ENCODE measurements at places on chromosomes 11 and 22.

- DNase-seq, result no peak
Measured at GRCh38 chr11:10602945-10603344, 34.5 kb upstream of the LYVE1 start.

DNA sequence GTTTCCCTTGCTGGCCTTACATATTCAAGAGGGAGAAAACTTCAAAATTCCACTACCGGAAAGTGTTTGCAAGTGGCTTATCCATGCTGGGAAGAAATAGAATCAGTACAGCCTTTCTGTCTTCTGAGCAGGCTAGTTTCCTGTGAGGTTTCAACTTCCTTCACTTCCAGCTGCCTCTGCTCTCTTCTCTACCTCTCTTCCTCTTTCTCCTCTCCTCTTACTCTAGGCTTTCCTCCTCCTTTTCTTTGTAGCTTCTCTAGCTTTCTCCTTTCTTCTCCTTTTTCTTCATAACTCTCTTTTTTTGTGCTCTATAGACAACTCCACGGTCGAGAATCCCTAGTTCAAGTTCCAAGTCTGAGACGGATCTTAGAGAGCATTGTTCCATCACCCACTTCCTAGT is 421.8 kb downstream of the ETS1 start:
- no peak for DNase-seq

- DNase-seq, result no peak
Measured at GRCh38 chr11:20013346-20014066, 146.8 kb downstream of the DBX1 start.

DNA sequence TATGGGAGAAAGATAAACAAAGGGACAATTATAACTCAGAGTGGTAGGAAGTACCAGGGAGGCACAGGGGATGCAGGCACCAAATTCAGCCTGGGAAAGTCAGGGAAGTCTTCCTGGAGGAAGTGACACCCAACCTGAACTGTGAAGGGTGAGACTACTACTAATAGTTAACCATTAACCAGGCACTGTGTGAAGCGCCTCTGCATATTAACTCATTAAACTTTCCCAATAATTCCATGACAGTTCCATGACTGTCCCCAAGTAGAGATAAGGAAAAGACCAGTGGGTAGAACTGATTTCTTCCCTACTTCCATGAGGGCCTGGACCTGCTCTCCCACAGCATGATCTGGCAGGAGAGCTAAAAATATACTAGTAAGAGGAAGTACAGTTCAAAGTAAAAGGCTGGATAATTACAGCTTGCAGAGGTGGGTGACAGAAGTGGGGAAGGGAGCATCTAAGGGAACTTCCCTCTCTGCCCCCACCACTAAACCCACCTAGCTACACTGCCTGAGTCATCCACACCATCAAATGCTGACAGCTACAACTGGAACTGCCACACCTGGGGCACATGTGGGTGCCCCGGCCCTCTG is 4.7 kb upstream of the AP1B1 start:
- DNase-seq, result no peak

DNA sequence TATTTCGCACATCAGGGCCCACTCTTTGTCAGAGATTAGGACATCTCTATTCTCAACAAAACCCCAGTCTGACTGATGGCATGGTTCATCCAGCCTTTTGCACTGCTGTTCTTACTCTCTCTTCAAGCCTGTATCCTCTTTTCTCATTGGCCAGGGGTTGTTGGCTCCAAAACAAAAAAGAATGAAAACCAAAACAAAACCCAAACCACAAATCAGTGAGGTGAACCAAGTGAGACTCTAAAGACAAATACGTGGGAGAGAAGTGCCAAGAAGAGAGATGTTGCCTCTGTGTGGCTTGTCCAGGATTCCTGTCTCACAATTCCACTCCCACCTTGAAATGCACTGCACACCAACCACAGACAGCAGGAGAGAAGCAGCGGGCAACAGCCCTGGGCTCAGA is 278.9 kb upstream of the NARS2 start:
- DNase-seq, result no peak

DNA sequence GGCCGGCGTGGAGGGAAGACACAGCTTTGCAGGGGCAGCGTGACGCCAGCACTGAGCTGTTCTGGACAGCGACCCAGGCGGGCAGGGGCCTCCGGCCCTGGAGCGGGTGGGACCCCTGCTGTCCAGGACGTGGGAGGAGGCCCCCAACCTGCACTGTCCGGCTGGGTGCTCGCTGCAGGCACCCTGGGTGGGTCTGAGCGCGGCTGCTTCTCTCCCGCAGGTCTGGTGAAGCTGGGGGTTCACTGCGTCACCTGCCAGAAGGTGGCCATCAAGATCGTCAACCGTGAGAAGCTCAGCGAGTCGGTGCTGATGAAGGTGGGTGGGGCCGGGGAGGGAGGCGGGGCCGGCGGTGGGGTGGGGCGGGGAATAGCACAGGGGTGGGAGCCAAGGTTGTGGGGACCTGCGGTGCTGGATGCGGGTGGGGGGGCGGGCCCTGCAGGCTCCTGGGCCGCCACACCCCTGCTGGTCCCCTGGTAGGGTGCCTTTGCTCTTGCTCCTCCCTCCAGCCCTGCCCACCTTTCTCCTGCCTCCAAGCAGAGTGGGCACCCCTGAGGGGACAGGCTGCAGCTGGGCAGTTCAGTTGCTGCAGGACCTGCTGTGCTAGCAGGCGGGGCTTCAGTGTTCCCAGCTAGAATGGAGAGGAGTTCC is 46.2 kb downstream of the BRSK2 start:
- no peak for DNase-seq

GRCh38 chr11:73296501-73297230 is 11.4 kb upstream of the ARHGEF17 start:
- no peak for DNase-seq

DNA sequence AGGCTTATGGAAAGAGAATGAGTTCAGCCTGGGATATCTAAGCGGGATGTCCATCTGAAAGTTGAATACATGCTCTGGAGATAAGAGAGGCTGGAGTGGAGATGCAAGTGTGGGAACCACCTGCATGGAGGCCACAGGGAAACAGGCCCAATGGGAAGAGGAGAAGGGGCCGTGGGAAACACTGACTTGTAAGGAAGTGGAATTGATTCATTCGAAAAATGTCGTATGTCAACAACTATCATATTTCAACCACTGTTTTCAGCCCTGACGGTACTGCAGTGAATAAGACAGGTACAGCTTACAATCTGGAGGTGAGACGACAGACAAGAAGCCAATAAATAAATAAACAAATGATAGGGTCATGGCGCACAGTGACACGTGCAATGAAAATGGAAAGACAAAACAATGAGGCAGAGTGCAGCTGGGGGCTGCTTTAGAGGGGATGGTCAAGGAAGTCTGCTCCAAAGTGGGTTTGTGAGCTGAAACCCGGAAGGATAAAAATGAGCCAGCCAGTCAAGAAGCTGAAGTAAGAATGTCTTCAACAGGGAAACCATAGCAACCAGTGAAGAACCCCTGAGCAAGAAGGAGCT is 35.9 kb downstream of the EFCAB6 start:
- no peak for DNase-seq

DNA sequence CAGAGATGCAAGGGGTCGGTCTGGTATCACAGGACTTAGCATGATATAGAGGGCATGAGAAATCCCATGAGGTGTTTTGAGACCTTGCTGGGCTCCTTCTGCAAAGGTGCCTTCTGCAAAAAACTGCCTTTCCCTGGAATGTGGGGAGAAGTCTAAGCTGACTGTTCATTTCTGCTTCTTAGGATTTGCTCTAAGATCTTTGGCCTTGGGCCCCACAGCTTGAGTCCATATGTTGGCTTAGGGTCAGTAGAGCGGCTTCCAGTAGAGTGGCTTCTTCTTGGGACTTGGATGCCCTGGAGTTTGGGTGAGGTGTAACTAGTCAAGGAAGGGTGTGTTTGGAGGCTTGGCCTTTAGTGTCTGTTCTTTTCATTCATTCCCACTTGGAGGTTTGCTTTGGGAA is 37.0 kb downstream of the AMPD3 start:
- DNase-seq, result no peak

DNA sequence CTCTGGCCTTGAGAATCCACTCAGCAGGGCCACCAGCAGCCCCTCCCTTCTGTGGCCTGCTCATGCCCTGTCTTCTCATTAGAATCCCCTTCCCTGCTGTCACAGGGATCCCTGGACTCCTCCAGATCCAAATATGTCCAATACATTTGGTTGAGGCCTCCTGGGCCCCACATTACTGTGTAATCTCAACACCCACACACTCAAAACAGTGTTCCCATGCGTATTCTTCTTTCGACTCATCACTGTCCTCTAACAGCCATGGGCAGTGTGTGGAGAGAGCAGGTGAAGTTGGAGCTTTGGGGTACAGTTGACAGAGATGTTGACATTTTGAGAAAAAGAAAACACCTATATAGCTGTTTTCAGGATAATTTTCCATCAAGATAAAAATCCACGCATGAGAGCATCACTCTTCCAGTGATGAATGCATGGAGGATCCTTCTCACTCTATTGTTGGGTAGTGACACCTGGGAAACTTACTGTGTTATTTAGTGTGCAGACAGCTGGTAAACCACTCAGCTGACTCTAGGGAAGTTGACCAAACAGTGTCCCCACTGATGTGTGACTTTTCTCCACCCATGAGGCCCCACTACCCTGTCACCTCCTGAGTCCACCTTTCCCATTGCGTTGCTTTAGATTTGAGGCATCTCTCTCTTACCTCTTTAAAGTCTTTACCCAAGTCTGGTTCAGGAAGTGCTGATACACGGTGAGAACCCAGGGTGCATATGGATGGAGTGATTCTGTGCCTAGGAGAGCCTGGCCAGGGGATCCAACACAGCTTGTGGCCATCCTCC is 28.7 kb upstream of the VPREB1 start:
- no peak for DNase-seq

GRCh38 chr11:130904380-130904779 is 11.9 kb downstream of the SNX19 start:
- DNase-seq, result no peak

DNA sequence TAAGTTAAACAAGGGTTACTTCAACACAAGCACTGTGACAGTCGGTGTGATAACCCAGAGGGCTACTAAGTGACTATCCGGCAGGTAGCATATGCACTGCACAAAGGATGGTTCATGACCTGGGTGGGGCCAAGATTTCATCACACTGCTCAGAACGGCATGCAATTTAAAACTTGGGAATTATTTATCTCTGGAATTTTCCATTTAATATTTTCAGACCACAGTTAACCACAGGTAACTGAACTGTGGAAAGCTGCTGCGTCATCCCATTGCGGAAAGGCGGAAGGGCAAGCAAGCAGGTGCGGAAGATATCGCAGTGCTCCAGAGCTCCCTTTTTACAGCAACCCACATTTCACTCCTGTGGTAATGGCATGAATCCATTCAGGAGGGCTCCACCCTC is 540.8 kb downstream of the INSC start:
- no peak for DNase-seq

DNA sequence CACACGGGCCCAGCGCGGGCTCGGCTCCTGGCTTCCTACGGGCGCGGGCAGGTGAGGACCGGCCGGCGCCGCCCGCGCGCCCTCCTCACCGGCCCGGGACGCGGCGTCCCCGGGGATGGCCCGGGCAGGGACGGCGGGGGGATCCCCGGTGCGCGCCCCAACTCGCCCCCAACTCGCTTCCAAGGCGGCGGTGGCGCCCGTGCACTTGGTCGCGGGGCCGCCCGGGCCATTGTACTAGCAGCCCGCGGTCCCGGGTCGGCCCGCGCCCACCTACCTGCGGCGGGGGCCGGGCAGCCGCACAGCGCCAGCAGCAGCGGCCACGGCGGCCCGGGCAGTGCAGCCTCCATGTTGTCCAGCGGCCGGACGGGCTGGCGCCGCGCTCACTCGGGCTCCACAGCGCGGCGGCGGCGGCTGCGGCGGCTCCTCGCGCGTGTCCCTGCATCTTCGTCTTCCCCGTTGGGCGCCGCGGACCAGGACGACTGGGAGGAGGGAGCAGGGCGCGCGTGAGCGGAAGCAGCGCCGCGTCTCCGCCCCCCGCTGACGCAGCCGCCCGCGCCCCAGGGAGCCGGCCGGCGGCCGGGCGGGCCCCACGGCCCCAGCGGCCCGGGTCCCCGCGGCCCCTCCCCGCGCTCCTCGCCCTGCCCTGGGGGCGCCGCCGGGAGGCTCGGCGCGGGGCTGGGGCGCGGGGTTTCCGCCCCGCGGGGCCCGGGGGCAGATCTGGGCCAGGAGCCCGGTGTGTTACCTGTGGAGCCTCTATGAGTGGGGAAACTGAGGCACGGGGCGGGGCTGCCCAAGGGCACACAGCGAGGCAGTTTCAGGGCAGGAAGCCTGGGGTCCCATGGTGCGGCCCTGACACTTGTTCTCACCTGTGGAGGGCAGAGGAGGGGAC is 159.3 kb upstream of the GRK3 start:
- peak; percentile 37 for DNase-seq

DNA sequence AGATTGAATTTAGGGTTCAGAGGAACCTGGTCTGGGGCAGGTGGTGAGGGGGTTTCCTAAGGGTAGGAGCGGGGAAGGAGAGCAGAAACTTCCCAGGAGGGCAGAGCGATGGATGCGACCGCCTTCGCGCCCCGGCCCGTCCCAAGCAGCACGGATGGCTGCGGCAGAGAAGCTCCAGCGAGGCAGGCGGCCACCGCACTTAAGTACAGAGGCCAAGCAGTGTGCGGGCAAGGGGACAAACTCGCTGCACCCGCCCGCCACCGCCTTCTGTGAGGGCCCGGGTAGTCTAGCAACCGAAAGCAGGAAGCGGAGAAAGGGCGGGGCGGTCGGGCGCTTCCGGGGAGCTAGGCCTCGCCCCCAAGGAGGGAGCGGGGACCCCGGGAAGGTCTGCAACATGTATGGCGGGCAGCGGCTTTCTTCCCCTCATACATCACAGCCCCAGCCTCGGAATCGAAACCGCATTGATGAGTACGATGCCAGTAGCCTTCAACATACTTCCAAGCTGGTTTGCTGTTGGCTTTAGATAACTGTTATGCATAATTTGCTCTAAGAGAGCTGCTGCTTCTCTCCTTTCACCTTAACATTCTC is at the start of gene AGBL2:
Gene AGBL2 (minus strand): TSS at position 288 of the 588 bp plus-strand sequence. CDS start 719 bp downstream, outside the sequence.
- DNase-seq, result peak; percentile 83

DNA sequence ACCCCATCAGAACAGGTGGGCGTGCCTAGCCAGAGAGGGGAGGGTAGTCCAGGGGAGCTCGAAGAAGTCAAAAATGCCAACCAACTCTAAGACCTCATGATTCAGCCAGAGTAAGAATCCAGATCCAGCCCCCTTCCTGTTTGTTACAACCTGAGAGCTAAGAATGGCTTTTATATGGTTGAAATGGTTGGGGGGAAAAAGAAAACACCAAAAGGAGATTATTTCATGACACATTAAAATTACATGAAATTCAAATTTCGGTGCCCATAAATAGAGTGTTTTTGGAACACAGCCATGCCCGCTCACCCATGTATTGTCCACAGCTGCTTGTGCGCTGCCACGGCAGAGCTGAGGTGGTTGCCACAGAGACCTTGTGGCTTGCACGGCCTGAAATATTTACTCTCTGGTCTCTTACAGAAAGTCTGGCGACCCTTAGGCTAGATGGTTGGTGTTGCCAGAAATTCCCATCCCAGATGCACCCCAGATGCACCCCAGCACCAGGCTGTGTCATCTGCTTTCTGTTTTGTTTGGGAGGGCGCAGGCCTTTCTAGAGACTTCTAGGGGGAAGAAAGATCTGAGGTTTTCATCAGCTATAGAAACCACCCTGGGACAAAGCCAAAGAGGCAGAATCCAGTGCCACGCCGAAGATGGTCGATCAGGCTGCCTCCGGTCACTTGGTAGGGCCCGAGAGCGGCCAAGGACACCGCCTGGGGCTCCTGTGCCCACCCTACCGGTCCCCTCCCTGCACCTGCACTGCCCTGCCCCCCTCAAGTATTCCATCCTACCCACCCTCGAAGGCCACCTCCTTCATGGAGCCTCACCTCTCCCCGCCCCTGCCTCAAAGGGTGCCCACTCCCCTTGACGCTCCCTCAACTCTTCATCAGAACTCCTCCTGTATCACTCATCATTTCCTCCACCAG is 80.2 kb downstream of the DSCAML1 start:
- DNase-seq, result no peak

Measured in CD4-positive, alpha-beta T cell (primary cell).